ENCODE measurements at places on chromosomes 6 and 20. TPM values are rescaled to one million over a fixed set of nuclear protein-coding genes. Genes with fewer than 3 reads are reported as not detected.

DNA sequence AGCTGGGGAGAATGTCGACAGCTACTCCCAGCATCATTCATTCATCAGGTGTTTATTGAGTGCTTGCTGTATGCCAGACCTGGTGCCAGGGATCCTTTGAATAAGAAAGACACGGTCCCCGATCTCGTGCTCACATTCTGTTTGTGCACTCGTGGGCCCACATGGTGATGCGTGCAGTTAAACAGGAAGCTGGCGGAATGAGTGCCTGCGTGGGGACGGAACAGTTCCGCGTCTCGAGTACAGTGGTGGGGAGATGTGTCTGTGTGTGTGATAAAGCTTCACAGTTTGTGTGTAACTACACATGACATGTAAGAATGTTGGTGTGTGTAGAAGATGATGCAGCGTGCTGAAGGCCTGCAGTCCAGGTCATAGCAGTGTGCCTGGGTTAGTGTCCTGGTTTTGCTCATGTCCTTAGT is 6.5 kb downstream of the RBM38 start:
- no peaks in the 10 kb centered on the region for H3K4me1 ChIP-seq
- H3K27ac ChIP-seq = no peak overlapping the region
- DNase-seq = no peak
- H3K36me3 ChIP-seq = peaks cover 23% of the 10 kb centered on the region
- H3K4me3 ChIP-seq = no peak overlapping the region

GRCh38 chr20:45792317-45793118 is 764 bp downstream of the DNTTIP1 start:
- peaks cover 8% of the 10 kb centered on the region for H3K4me1 ChIP-seq
- H3K4me3 ChIP-seq = peak overlapping the region; percentile 76
- DNase-seq = no peak
- H3K27me3 ChIP-seq = peaks cover 14% of the 10 kb centered on the region
- peaks cover 40% of the 10 kb centered on the region for H3K36me3 ChIP-seq

DNA sequence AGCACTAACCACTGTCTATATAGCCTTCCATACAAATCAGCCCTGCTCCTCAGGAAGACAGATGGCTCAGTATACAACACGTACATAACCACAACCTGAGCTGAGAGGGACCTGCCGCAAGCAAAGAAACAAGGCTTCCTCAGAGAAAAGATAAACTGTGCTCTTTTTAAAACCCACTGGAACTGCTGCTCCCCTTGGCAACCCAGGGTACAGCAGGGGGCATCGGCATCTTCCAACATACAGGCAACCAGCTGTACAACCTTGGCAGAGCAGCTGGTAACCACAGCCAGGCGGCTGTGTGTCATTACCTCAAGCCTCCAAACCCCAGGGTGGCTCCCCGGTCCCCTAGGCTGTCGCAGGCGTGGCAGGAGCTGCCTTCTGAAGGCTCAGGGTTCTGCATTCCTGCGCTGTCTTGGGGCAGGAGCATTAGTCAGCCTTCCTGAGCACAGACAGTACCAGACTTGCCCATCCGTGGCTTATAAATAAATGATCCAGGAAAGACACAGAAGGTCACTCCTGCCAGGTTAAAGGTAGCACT is 249.5 kb downstream of the ADGRG6 start:
- H3K27me3 ChIP-seq = no peaks in the 10 kb centered on the region
- DNase-seq = peak; percentile 32
- H3K27ac ChIP-seq = no peak overlapping the region
- H3K4me3 ChIP-seq = no peak overlapping the region

- no peaks in the 10 kb centered on the region for H3K4me1 ChIP-seq
- H3K36me3 ChIP-seq = peaks cover 5% of the 10 kb centered on the region
- no peak for DNase-seq
- H3K27ac ChIP-seq = no peak overlapping the region
- no peaks in the 10 kb centered on the region for H3K27me3 ChIP-seq
These were observed 8.1 kb downstream of the LYRM2 start for GRCh38 chr6:89630488-89630887.

GRCh38 chr6:42250274-42250931 is 32.7 kb upstream of the MRPS10 start:
- H3K4me3 ChIP-seq = no peak overlapping the region
- peaks cover 20% of the 10 kb centered on the region for H3K4me1 ChIP-seq
- H3K27me3 ChIP-seq = no peaks in the 10 kb centered on the region
- H3K27ac ChIP-seq = no peak overlapping the region
- DNase-seq = no peak

The CCN6 gene
- not detected for total RNA-seq

- H3K27me3 ChIP-seq = no peaks in the 10 kb centered on the region
- peak; percentile 16 for DNase-seq
- peak overlapping the region; percentile 48 for H3K27ac ChIP-seq
- H3K4me3 ChIP-seq = peak overlapping the region; percentile 62
These were observed 235.7 kb downstream of the MYLK4 start for GRCh38 chr6:2514965-2515543.

DNA sequence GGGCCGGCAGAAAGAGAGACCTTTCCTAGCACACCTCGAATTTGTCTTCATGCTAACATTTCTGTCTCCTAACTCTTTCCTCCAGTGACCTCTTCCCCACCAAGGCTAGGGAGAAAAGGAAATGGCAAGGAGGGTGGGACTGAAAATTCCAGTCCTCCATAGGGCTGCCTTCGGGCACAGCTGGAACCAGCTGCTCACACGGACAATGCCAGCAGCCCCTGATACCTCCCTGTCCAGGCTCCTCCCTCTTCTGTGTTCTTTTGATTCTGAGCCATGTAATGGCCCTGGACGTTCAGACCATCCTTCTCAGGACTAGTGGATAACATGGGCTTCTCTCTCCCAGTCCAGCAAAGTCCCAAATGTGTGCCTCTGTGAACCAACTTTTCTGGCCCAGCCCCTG is 29.1 kb upstream of the PHACTR3 start:
- no peak overlapping the region for H3K4me3 ChIP-seq
- no peaks in the 10 kb centered on the region for H3K4me1 ChIP-seq
- no peaks in the 10 kb centered on the region for H3K36me3 ChIP-seq
- DNase-seq = no peak
- H3K27ac ChIP-seq = no peak overlapping the region
- peaks cover 47% of the 10 kb centered on the region for H3K27me3 ChIP-seq

GRCh38 chr6:55528624-55529023 is 50.4 kb downstream of the HMGCLL1 start:
- no peaks in the 10 kb centered on the region for H3K36me3 ChIP-seq
- no peak overlapping the region for H3K27ac ChIP-seq
- H3K4me3 ChIP-seq = no peak overlapping the region
- peak; percentile 49 for DNase-seq
- H3K27me3 ChIP-seq = no peaks in the 10 kb centered on the region

All from Calu3 (cell line).